ENCODE measurements at places on chromosomes 4 and X. TPM values are rescaled to one million over a fixed set of nuclear protein-coding genes. Genes with fewer than 3 reads are reported as not detected.

DNA sequence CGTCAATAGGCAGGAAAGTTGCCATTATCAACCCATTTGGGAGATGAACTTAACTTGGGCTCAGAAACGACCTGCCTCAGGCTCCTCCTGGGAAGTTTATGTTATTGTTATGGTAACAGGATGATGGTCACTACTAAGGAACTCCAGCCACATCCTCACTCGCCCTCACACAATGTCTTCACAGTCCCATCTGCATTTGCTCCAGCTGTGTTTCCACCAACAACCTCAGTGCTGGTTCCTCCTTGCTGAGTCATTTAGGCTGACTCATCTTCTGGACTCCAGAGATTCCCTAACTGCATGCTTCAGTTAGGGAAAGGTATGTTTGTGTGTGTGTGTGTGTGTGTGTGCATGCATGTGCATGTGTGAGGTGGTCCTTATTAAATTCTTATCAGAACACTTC is 293.4 kb upstream of the BOD1L1 start:
- no peak for DNase-seq

- no peak for DNase-seq
Measured at GRCh38 chrX:69815519-69815918, 199.6 kb downstream of the EDA start.

- DNase-seq = no peak
Measured at GRCh38 chr4:5165420-5166369, 114.4 kb downstream of the STK32B start.

DNA sequence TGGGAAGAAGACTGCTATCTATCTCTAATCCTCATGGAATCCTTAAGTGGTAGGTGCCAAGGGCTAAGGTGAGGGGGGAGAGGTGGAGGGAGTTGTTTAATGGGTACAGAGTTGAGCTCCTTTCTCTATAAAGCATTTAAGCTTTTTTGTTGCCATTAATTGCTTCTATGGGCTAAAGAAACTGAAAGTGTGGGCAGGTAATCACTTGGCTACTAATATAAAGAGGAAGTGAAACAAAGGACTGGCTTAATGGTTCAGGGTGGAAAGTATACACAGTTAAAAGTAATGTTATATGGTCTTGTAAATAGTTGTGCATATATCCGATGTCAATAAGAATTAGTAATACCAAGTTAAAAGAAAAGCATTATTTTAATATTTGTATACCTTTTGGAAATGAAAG is 83.9 kb downstream of the POLA1 start:
- no peak for DNase-seq

Gene NRK
- 3.1 TPM for total RNA-seq

GRCh38 chr4:89142691-89143669 is 31.6 kb downstream of the TIGD2 start:
- no peak for DNase-seq

- DNase-seq = peak; percentile 30
Measured at GRCh38 chr4:4386296-4386735, 586 bp upstream of the NSG1 start.

- no peak for DNase-seq
Measured at GRCh38 chr4:20086067-20086798, 165.5 kb upstream of the SLIT2 start.

Gene MSL3
- total RNA-seq = 11.3 TPM

Gene DCAF12L1
- total RNA-seq = 1.6 TPM

GRCh38 chr4:118836301-118837120 is 585 bp upstream of the SEC24D start:
- peak; percentile 45 for DNase-seq

DNA sequence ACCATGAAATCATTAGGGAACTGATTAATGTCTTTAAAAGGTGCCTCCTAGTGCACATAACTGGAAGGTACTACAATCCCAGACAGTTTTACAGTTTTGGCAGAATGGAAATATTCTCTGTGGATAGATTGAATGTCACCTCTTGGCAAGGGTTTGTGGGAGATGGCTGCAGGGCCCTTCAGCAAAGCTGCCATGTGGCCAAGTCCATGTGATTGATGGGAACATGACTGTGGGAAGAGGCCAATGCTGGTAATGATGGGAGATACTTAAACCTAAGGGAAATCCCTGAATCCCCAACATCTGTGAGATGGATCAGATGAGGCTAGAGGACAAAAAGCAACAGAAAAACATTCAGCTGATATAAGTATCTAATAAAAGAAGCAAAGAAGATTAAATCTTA is 493.7 kb downstream of the MAGEE1 start:
- DNase-seq = no peak

GRCh38 chrX:66110112-66110511 is 53.9 kb upstream of the HEPH start:
- DNase-seq = peak; percentile 9

Gene C4orf54
- not detected for total RNA-seq

- DNase-seq = no peak
Measured at GRCh38 chrX:18929775-18930174, 54.1 kb downstream of the PHKA2 start.

Gene PLXNA3
- total RNA-seq = 31.4 TPM

Gene ZNF711
- total RNA-seq = 14.3 TPM

DNA sequence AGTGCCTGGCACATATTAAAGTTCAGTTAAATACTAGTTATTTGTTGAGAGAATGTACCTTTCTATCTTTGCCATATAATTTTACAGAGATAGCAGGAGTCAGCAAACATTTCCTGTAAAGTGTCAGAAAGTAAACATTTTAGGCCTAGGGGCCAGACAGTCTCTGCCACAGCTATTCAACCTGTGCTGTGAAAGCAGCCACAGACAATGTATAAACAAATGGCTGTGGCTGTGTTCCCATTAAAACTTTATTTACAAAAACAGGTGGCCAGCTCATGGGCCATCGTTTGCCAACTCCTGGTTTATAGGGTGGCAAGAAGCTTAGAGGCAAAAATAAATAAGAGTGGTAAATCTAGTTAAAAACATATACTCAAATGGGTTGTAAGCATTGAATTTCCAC is 34.0 kb upstream of the BRS3 start:
- no peak for DNase-seq

Measured in WTC11 (cell line).